ENCODE measurements at places on chromosomes 5 and 9.

DNA sequence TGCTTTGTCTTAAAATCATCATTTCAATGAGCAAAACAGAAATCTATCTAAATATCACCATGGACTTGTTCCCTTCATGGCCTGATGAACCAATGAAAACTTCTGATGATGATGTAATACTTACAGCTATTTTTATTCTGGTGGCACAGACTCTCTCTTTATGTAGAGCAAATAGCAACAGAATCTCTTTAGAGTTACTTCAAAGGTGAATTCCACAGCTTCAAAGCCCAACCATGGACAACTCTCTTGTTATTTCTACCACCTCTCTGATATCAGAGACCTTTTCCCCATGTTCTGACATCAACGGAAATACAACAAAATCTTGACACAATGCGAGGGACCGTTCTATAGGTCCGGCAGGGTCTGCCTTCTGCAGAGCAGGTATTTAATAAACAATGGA, 70.1 kb downstream of the RETREG1 start:
- DNase-seq, result no peak

DNA sequence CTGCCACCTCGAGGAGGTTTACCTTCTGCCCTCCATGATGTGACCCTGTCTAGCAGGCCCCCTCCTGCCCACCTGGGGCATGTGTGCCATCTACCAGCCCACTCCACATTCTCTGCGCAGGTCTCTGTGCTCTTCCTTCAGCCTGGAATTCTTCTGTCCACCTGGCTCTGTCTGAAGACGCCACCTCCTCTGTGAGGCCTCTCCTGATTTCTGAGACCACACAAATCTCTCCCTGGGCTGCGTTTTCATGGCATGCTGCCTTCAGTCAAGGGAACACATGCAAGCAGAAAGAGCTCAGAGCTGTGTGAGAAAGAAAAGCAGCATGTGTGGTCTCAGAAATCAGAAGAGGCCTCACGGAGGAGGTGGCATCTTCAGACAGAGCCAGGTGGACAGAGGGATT, 22.1 kb downstream of the FOXE1 start:
- DNase-seq, result no peak

DNA sequence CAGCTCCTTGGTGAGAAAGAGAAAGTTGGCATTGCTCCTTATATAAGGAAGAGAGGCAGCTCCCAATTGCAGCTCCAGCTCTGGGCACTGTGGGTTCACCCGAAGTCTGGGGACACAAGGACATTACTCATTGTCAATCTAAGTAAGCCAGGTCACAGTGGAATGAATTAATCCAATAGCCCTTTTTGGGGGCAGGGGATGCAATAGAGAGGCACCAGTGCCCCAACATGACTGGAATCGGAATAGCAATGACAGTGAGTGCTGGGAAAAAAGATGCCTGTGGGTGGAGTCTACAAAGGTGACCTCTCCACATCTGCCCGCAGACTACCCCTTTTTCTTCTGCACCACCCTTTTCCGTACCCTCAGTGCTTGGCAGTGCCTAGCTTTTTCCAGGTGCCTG, 11.1 kb upstream of the NEUROG1 start:
- no peak for DNase-seq

GRCh38 chr5:115168829-115169486, 750 bp downstream of the TRIM36 start:
- DNase-seq, result no peak

DNA sequence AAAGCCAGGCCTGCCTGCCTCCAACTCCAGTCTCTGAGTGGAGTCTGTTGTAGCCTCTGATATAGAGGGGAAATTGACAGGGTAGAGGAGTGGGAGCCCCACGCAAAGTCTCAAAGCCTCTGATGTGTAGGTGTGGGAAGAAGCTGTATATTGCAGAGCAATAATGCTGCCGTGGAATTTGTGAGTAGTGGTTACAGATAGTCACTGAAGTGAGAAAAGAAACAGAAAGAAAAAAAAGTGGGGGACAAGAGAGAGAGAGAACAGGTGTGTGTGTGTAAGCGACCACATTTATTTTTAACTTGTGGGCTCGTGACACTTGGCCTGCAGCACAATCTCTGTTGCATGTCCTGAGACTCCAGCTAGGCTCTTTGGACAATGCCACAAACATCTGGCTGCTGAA, 227.8 kb downstream of the NSG2 start:
- no peak for DNase-seq

- DNase-seq, result no peak
Measured at GRCh38 chr9:112186695-112187094, 11.6 kb upstream of the SUSD1 start.

GRCh38 chr9:130937146-130938076, 1.6 kb downstream of the FIBCD1 start:
- no peak for DNase-seq

All from stimulated activated naive B cell treated with anti-CD40 and anti-IgM and Interleukin-4, amounts not matched to agents 10 μg/mL and 1 μg/mL and 100 μg/mL, for 72 hours (primary cell).